A549 treated with CORT108297 at 1 μM for 4 hours (cell line): ENCODE measurements at places on chromosomes 2 and 18. TPM values are rescaled to one million over a fixed set of nuclear protein-coding genes. Genes with fewer than 3 reads are reported as not detected.

The GULP1 gene
- 31.7 to 47.3 TPM (median 38.4 TPM) in 5 replicates for total RNA-seq

The TOGARAM2 gene
- total RNA-seq = 0.08 to 0.23 TPM (median 0.19 TPM) in 5 replicates

The GPR39 gene
- 8.3 to 9.9 TPM (median 9.3 TPM) in 5 replicates for total RNA-seq

The GPBAR1 gene
- total RNA-seq = 0.08 to 0.17 TPM (median 0.11 TPM) in 5 replicates

The GYPC gene
- not detected in 5 replicates for total RNA-seq

The NOL4 gene
- total RNA-seq = not detected in 5 replicates

The PCARE gene
- total RNA-seq = not detected in 5 replicates

The UCN gene
- total RNA-seq = 0.48 to 2.5 TPM (median 1.6 TPM) in 5 replicates

The REG3G gene
- total RNA-seq = not detected in 5 replicates

The ATP9B gene
- 15.3 to 19.9 TPM (median 17.2 TPM) in 5 replicates for total RNA-seq

The CYP27C1 gene
- 3.8 to 4.9 TPM (median 4.5 TPM) in 5 replicates for total RNA-seq

The RAB17 gene
- 0.13 to 0.28 TPM (median 0.18 TPM) in 4 of 5 replicates, not detected in the other for total RNA-seq

The MAP4K3 gene
- total RNA-seq = 16.9 to 24.6 TPM (median 20.3 TPM) in 5 replicates

The TSPYL6 gene
- total RNA-seq = not detected in 5 replicates

The DRC1 gene
- 0.19 to 0.34 TPM (median 0.25 TPM) in 5 replicates for total RNA-seq

The FAM237A gene
- total RNA-seq = not detected in 5 replicates

The CHRNG gene
- not detected in 5 replicates for total RNA-seq

The TMEM169 gene
- 0.18 to 0.42 TPM (median 0.34 TPM) in 5 replicates for total RNA-seq

The SERPINB3 gene
- 0.06 to 0.17 TPM (median 0.08 TPM) in 5 replicates for total RNA-seq

The SCYGR3 gene
- not detected in 5 replicates for total RNA-seq

The MEIS1 gene
- 1.5 to 1.9 TPM (median 1.8 TPM) in 5 replicates for total RNA-seq

The CD302 gene
- total RNA-seq = 2.0 to 2.3 TPM (median 2.0 TPM) in 5 replicates

The LRRC30 gene
- not detected in 5 replicates for total RNA-seq

The AMER3 gene
- not detected in 5 replicates for total RNA-seq

The SLC16A14 gene
- total RNA-seq = 0.58 to 1.3 TPM (median 1.2 TPM) in 5 replicates

The FANCL gene
- 25.5 to 34.4 TPM (median 28.6 TPM) in 5 replicates for total RNA-seq

The PGAP1 gene
- total RNA-seq = 1.8 to 2.9 TPM (median 2.7 TPM) in 5 replicates

The CRYGD gene
- total RNA-seq = not detected in 5 replicates

The TNS1 gene
- total RNA-seq = 5.6 to 15.2 TPM (median 10.9 TPM) in 5 replicates

The ALMS1 gene
- total RNA-seq = 8.5 to 10.2 TPM (median 9.4 TPM) in 5 replicates

The AKAIN1 gene
- total RNA-seq = not detected in 5 replicates

The DAW1 gene
- 2.0 to 3.6 TPM (median 2.9 TPM) in 5 replicates for total RNA-seq

The LIPG gene
- 0.02 to 0.32 TPM (median 0.19 TPM) in 5 replicates for total RNA-seq

The SNORC gene
- total RNA-seq = 4.8 to 13.5 TPM (median 9.7 TPM) in 5 replicates

The SLC39A10 gene
- 14.4 to 24.9 TPM (median 20.9 TPM) in 5 replicates for total RNA-seq

The CD8B2 gene
- total RNA-seq = not detected in 5 replicates

The DNAJC5G gene
- total RNA-seq = not detected in 5 replicates

The SERPINB12 gene
- total RNA-seq = not detected in 5 replicates

The RTKN gene
- 19.7 to 29.6 TPM (median 26.0 TPM) in 5 replicates for total RNA-seq

The CAMKMT gene
- 4.1 to 7.1 TPM (median 5.1 TPM) in 5 replicates for total RNA-seq

The ADAM23 gene
- 8.5 to 9.9 TPM (median 9.6 TPM) in 5 replicates for total RNA-seq

The PLGLB2 gene
- total RNA-seq = 0.13 to 0.35 TPM (median 0.25 TPM) in 4 of 5 replicates, not detected in the other

The ABCB11 gene
- total RNA-seq = 0.01 to 0.02 TPM (median 0.02 TPM) in 5 replicates

The PARD3B gene
- total RNA-seq = 0.77 to 1.1 TPM (median 0.93 TPM) in 5 replicates
